Brain pericyte (primary cell): ENCODE measurements at places on chromosomes 13 and 19.

GRCh38 chr19:55368701-55369563 is 1.3 kb downstream of the IL11 start:
- DNase-seq = no peak

- DNase-seq = no peak
Observed at GRCh38 chr13:24307211-24308067, 1.9 kb upstream of the C1QTNF9 start.

DNA sequence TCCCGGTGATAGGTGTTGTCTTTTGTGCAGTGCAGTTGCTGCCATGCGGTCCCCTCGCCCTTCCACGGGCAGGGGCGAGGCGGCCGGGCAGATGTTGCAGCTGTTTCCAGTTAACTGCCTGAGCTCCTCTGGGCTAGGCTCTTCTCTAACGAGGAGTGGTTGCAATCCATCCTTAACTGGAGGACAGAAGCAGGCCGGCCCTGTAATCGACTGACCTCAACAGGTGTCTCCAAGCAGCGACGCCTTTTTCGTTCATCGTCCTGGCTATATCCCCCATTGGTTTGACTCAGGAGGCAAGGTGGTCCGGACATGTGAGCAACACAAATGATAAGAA is 1.9 kb upstream of the TSC22D1 start:
- no peak for DNase-seq

GRCh38 chr13:64680739-64681138 is 2549.4 kb downstream of the PCDH9 start:
- DNase-seq = no peak

DNA sequence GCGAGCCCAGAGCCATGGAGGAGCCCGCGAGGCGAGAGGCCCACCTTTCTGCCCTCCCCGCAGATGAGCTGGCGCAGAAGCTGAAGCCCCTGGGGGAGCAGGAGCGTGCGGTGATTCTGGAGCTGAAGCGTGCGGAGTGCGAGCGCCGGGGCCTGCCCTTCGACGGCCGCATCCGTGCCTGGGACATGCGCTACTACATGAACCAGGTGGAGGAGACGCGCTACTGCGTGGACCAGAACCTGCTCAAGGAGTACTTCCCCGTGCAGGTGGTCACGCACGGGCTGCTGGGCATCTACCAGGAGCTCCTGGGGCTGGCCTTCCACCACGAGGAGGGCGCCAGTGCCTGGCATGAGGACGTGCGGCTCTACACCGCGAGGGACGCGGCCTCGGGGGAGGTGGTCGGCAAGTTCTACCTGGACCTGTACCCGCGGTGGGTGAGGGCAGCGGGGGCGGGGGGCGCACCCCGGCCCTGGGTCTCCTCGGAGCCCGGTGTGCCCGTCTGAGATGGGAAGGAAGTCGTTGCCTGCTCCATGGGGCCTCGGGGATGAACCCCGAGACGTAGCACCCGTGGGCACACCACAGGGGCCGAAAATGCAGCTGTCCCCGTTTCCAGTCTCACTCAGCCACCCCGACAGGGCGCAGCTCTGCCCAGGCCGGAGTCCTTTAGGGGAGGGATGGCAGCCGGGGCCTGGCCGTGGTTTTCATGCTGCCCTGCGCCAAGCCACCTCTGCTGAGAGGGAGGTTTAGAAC is 12.1 kb upstream of the ZNF554 start:
- DNase-seq = no peak

DNA sequence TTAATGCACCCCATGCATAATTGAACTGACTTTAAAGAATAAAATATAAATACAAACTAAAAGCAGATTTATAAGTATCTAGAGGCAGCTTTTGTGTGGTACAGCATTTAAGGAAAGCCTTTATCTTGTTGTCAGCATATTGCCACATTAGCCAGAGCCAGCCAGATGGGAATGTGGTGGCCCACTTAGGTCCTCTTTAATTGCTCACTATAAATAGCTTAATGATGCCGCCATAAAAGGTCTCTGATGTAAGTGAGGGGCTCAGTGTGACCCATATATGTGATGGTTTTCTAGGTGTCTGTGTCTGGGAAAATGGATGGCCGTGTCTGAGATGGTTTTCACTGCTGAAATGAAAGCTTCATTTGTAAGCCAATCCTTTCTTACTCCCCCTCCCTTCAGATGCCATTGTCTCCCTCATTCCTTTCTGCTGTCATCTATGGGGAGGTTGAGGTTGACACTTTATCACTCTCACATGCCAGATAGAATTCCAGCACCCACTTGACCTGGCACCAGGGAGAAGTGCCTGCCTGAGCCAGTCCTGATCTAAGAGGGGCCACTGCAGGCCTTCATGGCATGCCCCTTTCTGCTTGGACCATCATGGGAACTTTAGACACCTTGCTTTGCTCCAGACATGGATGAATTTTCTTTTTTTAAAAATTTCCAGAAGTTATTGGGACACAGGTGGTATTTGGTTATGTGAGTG is 135.3 kb downstream of the MTUS2 start:
- no peak for DNase-seq

GRCh38 chr13:77423296-77423695 is 96.4 kb upstream of the MYCBP2 start:
- no peak for DNase-seq

DNA sequence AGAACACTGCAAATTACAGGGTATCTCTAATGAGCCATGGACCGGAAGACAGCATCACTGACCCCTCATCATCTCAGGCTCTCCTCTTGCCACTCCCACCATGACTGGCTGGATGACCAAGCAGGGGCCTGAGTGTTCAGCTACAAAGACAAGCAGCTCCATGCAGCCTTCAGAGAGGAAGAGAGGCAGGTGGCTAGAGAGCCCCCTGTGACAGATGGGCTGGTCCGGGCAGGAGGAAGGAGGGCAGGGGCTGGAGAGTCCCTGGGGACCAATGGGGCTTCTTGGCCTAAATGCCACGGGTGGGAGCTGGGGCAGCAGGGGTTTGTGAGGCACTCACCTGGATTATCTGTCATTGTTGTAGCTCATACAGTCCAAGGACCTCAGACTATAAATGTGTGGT is 12.8 kb upstream of the RASA3 start:
- no peak for DNase-seq

DNA sequence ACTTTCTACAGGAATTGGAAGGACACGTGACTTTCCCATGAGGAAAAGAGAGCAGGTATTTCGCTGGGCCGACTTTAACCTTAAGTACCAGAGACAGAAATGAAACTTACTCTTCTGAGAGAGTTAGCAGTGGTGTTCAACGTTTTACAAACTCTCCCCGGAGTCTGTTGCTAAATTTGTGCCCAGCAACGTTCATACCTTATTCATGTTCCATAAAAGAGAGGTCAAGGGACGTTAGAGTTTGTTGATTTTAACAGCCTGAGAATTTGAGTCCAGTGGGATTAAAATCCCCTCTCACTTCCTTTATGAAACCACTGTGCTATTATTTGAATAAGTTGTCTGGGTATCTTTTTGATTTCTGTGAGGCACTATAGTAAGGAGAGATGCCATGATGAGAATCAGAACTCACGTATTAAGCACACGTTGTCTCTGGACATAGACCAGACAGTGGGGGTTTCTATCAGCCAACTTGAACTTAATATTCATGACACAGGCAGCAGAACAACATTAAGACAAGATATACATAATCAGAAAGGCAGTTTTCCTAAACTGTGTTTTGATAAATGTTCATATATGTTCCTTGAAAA is 33.4 kb downstream of the SPRY2 start:
- no peak for DNase-seq

DNA sequence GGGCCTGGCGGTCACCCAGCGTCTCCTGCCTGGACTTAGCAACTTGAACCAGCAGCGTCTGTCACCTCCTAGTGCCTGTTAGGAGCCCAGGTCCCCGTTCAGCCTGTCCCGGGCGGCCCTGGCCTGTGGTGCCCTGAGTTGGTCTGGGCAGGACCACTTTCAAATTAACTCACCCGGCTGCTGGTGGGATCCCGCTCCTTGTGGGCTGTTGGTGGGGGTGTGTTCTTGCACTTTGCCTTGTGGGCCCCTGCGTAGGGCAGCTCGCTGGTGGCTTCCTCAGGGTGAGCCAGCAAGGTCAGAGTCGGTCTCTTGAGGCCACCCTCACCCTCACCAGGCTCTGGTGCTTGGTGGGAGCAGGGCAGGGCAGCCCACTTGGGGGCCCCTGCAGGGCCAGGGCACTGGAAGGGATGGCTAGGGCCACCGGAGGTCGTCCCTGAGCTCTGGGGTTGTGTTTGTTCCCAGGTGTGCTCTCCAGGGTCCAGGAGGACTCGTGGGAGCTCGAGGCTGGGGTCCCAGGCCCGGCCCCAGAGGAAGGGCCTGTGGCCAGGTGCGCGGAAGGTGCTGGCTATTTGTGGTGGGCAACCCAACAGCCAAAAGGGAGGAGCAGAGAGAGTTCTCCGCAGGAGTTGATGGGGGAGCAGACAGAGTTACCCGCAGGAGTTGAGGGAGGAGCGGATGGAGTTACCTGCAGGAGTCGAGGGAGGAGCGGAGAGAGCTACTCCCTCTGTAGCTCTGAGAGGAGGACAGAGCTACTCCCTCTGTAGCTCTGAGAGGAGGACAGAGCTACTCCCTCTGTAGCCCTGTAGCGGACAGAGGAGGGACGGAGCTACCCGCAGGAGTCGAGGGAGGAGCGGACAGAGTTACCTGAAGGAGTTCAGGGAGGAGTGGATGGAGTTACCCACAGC is 16.9 kb downstream of the TFDP1 start:
- DNase-seq = no peak

- DNase-seq = no peak
Observed at GRCh38 chr13:75470676-75471075, 11.3 kb downstream of the TBC1D4 start.

GRCh38 chr13:44052780-44053184 is 173.1 kb downstream of the LACC1 start:
- DNase-seq = no peak

- DNase-seq = no peak
Observed at GRCh38 chr13:32316501-32316900, 1.2 kb downstream of the BRCA2 start.

- no peak for DNase-seq
Observed at GRCh38 chr13:78129359-78129758, 210.7 kb upstream of the EDNRB start.

- no peak for DNase-seq
Observed at GRCh38 chr13:101298517-101298916, 117.8 kb downstream of the NALCN start.

GRCh38 chr19:48469289-48469881 is at the start of gene CYTH2:
Gene CYTH2 (plus strand): TSS chr19:48469369. CDS start chr19:48469508, 139 bp downstream.
- DNase-seq = peak; percentile 40
